ENCODE measurements at places on chromosomes 3 and 15. TPM values are rescaled to one million over a fixed set of nuclear protein-coding genes. Genes with fewer than 3 reads are reported as not detected.

The CCDC54 gene
- total RNA-seq: not detected

The NPAP1 gene
- not detected for total RNA-seq

The PLA2G4E gene
- total RNA-seq: not detected

The PRRT3 gene
- total RNA-seq: 5.4 TPM

The CLEC3B gene
- total RNA-seq: not detected

The ACTC1 gene
- total RNA-seq: not detected

The SPTSSB gene
- not detected for total RNA-seq

The GADL1 gene
- not detected for total RNA-seq

The CEP19 gene
- total RNA-seq: 5.5 TPM

The VWA5B2 gene
- not detected for total RNA-seq

The CPLX3 gene
- not detected for total RNA-seq

The ANKRD34C gene
- total RNA-seq: not detected

The CCRL2 gene
- total RNA-seq: 5.4 TPM

The ENTPD3 gene
- total RNA-seq: not detected

The CDCP1 gene
- 1.9 TPM for total RNA-seq

The PSTPIP1 gene
- 181 TPM for total RNA-seq

The ANKUB1 gene
- total RNA-seq: not detected

The LRRC2 gene
- 0.35 TPM for total RNA-seq

The STAC gene
- total RNA-seq: not detected

The UCN2 gene
- not detected for total RNA-seq

The ISLR2 gene
- total RNA-seq: not detected

The AP2M1 gene
- 206 TPM for total RNA-seq

The SLC24A5 gene
- total RNA-seq: not detected

The C3orf85 gene
- total RNA-seq: not detected

The MYO1E gene
- 40.8 TPM for total RNA-seq

The CILP gene
- not detected for total RNA-seq

The LRTM1 gene
- not detected for total RNA-seq

The CISH gene
- 328 TPM for total RNA-seq

The RYR3 gene
- not detected for total RNA-seq

The MEX3B gene
- total RNA-seq: 0.91 TPM

The ACSBG1 gene
- not detected for total RNA-seq

The CELSR3 gene
- total RNA-seq: 8.0 TPM

The CPNE9 gene
- not detected for total RNA-seq

The TIPIN gene
- total RNA-seq: 28.9 TPM

The TMEM212 gene
- total RNA-seq: not detected

The CHRNA3 gene
- not detected for total RNA-seq

The NLGN1 gene
- not detected for total RNA-seq

The NEDD4 gene
- total RNA-seq: 13.0 TPM

The CCR3 gene
- total RNA-seq: 1.9 TPM

The ASB14 gene
- total RNA-seq: not detected

The GRAMD2A gene
- not detected for total RNA-seq

The SEMA5B gene
- not detected for total RNA-seq

The KNG1 gene
- total RNA-seq: not detected

The ADGRG7 gene
- not detected for total RNA-seq

The CCDC39 gene
- not detected for total RNA-seq

The TBL1XR1 gene
- 187 TPM for total RNA-seq

The CD200R1 gene
- 18.1 TPM for total RNA-seq

The TRAIP gene
- 19.3 TPM for total RNA-seq

The TRIM71 gene
- total RNA-seq: not detected

The MUC20 gene
- 2.8 TPM for total RNA-seq

The ZNF385D gene
- not detected for total RNA-seq

The IGF2BP2 gene
- 0.40 TPM for total RNA-seq

The WDR49 gene
- not detected for total RNA-seq

The PIGZ gene
- 1.8 TPM for total RNA-seq

The FBLN2 gene
- total RNA-seq: not detected

The ARGFX gene
- total RNA-seq: not detected

The NKIRAS1 gene
- 3.0 TPM for total RNA-seq

The CYP1A2 gene
- not detected for total RNA-seq

Data from activated CD4-positive, alpha-beta memory T cell treated with anti-CD3 and anti-CD28 coated beads, Interleukin-2, amount 10 ng/mL, durations not matched to agents 7 days and 5 days (primary cell).